ENCODE measurements at places on chromosomes 1 and 21.

DNA sequence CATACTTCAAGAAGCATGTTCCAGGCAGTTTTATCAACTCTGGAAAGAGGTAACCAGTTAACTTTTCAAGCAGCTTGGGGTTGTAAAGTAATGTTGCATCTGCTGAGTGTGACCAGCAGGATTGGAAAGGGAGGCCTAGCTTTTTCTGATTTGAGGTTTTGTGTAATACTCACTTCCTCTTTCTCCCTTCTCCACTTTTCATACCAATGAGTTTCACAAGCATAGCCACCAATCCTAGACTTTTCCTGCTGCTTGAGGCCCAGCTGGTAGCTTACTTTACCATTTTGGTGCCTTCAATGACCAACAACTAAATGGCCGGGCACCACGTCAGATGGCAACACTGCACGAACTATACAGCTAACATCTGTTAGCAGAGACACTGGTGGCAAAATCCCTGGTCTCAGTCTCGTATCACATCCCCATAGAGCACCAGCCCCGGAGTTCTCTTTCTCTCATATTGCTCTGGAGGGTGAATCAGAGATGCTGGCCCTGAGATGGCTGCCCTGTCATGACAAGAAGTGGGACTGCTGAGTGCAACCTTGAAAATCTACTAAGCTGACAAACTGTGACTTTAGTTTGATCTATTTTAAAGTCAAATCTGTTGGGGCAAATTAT lies 14.8 kb upstream of the GPR88 start:
- DNase-seq, result no peak

GRCh38 chr1:55155522-55155921 lies 59.6 kb downstream of the USP24 start:
- no peak for DNase-seq

- no peak for DNase-seq
Measured at GRCh38 chr1:87268111-87268510, 60.6 kb upstream of the LMO4 start.

- DNase-seq, result no peak
Measured at GRCh38 chr1:64005801-64006200, 197.6 kb upstream of the UBE2U start.
